Fibroblast of lung (primary cell): ENCODE measurements at places on chromosomes 3 and 15. TPM values are rescaled to one million over a fixed set of nuclear protein-coding genes. Genes with fewer than 3 reads are reported as not detected.
A peak's percentile ranks its signal among the peaks of the same experiment; 100 is the strongest.

- DNase-seq: no peak
- no peak overlapping the region for H3K4me3 ChIP-seq
- peaks cover 4% of the 10 kb centered on the region for H3K4me1 ChIP-seq
- no peak overlapping the region for H3K27ac ChIP-seq
- H3K36me3 ChIP-seq: peaks cover 15% of the 10 kb centered on the region
Observed at GRCh38 chr15:63560741-63561448, 36.3 kb upstream of the FBXL22 start.

DNA sequence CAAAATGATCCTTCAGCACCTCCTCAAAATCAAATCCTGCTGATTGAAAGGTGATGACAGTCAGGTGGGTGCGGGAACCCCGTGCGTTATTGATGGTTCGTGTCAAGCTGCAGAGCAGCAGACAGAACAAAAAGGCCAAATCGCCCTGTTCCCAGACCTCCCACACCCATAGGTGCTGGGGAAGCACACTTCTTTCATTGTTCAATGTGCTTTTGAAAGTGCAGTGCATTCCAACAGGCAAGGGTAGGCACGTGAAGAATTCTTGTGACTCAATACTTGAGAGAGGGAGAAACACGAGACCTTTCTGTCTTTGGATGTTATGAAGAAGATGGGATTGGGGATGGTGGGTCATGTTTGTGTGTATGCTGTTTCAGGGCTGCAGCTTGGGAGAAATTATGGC lies 514.0 kb downstream of the MCTP2 start:
- H3K27me3 ChIP-seq: no peaks in the 10 kb centered on the region
- DNase-seq: no peak
- no peak overlapping the region for H3K27ac ChIP-seq
- H3K36me3 ChIP-seq: no peaks in the 10 kb centered on the region
- H3K4me3 ChIP-seq: no peak overlapping the region

- H3K27ac ChIP-seq: peak overlapping the region; percentile 9
- H3K4me1 ChIP-seq: peaks cover 38% of the 10 kb centered on the region
- H3K4me3 ChIP-seq: peak overlapping the region; percentile 14
- H3K36me3 ChIP-seq: no peaks in the 10 kb centered on the region
Observed at GRCh38 chr15:60390231-60390630, 7.6 kb downstream of the ANXA2 start.

DNA sequence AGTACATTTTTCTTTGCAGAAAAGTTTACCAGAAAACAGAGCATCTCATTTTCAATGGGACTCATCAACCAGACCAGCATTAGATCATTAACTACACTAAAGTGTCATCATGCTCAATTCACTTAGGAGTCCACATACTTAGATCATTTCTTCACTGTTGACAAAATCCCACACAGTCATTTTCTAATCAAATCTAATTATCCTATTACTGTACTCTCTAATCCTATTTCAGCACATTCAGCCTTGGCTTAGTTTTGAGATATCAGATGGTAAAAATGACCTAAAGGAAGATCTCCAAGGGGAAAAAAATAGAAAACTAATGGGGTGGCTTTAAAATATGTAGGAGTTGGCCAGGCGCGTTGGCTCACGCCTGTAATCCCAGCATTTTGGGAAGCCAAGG lies 5.2 kb upstream of the CTXN2 start:
- no peaks in the 10 kb centered on the region for H3K4me1 ChIP-seq
- H3K36me3 ChIP-seq: no peaks in the 10 kb centered on the region
- H3K4me3 ChIP-seq: no peak overlapping the region

GRCh38 chr3:175869404-175869803 lies 1010.3 kb downstream of the NAALADL2 start:
- H3K36me3 ChIP-seq: no peaks in the 10 kb centered on the region
- no peak for DNase-seq
- no peaks in the 10 kb centered on the region for H3K4me1 ChIP-seq
- H3K4me3 ChIP-seq: no peak overlapping the region

DNA sequence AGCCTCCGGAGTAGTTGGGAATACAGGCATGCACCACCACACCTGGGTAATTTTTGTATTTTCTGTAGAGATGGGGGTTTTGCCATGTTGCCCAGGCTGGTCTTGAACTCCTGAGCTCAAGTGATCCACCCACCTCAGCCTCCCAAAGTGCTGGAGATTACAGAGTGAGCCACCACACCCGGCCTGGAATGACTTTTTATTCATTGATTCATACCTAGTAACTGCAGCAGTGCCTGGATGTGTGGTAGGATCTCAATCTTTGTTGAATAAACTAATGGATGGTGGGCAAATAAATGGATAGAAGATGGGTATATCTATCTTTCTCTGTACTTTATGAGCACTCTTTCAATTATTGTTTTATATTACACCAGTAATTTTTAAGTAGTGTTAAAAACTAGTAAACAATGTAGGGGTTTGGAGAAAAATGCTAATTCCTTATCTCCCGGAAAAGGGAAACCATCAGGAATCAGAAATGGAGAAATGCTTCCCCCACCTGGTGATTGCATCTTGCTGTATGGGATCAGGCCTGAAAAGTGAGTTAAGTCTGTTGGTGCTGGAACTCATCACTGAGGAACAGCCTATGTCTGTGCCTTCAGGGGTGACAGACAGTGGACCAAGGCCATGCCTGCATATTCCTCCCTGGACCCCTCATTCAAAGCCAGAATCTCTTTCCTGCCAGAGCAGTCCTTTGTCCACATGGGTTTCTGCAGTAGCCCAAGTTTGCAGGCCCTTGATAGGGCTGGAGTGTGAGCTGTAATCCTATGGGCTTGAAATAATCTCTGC lies 161.0 kb upstream of the CTDSPL start:
- no peaks in the 10 kb centered on the region for H3K27me3 ChIP-seq
- H3K4me1 ChIP-seq: no peaks in the 10 kb centered on the region
- no peak overlapping the region for H3K4me3 ChIP-seq
- DNase-seq: no peak

DNA sequence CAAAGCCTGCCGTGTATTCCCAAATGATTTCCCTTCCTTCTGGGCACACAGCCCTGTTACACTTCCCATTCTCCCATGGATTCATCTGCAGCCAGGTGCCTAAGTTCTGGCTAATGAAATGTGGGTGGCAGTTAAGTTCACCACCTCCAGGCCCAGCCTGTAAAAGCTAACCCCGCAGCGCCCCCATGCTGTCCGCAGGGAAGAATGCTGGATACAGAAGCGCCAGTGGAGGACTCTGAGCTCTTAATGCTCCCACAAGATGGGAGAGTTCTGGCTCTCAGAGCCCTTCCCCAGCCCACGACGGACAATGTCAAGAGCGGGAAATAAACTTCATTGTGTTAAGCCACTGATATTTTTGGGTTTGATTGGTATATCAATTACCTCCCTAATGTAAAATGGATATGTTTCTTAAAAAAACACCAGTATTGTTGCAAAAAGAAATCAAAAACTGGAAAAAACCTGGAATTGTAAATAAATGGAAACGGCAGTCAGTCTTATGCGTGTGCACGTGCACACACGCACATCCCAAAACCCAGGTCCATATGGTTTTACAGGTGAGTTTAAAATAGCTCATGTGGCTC lies 37.7 kb upstream of the FGD5 start:
- no peaks in the 10 kb centered on the region for H3K27me3 ChIP-seq
- no peaks in the 10 kb centered on the region for H3K4me1 ChIP-seq
- no peaks in the 10 kb centered on the region for H3K36me3 ChIP-seq
- DNase-seq: peak; percentile 64
- H3K27ac ChIP-seq: no peak overlapping the region
- no peak overlapping the region for H3K4me3 ChIP-seq

DNA sequence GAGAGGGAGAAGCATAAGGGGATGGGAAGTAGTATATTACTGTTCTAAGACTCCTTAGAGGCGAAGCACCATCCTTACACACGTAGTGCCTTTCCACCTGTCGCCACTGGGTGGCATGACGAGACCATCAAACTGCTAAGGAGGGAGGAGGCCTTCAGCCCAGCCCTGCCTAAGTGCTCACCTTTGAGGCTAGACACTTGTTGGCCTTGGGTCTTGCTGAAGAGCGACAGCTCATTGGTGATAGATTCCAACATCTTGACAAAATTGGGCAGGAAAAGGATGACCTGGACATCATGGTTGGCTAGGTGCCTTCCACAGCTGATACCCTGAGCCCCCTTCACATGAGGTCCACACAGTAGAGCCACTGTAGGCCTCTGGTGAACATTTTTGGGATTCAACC lies 19.6 kb downstream of the CLK3 start:
- DNase-seq: peak; percentile 43
- peaks cover 13% of the 10 kb centered on the region for H3K36me3 ChIP-seq
- no peaks in the 10 kb centered on the region for H3K4me1 ChIP-seq

DNA sequence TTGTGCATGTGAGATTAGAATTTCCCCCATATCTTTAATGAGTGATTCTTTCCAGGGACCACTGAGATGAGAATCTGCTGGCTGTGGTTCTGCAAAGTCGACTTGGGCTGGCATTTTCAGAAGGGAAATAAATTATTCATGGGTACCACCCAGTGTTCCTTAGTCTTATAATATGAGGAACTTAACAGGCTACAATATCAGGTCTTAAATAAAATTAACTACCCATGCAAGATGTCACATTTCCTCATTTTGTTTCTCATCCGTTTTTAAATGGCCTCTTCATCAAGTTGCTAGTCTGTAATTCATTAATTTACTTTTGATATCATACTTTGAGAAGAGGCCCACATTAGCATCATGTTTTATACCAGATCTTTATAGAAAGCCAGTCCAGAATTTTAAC lies 58.3 kb upstream of the SKOR1 start:
- no peak overlapping the region for H3K27ac ChIP-seq
- H3K36me3 ChIP-seq: no peaks in the 10 kb centered on the region
- H3K4me1 ChIP-seq: no peaks in the 10 kb centered on the region
- H3K27me3 ChIP-seq: no peaks in the 10 kb centered on the region
- no peak overlapping the region for H3K4me3 ChIP-seq

GRCh38 chr3:157133434-157134320 lies 26.3 kb downstream of the CCNL1 start:
- no peaks in the 10 kb centered on the region for H3K36me3 ChIP-seq
- H3K4me1 ChIP-seq: peaks cover 16% of the 10 kb centered on the region
- no peak overlapping the region for H3K27ac ChIP-seq

DNA sequence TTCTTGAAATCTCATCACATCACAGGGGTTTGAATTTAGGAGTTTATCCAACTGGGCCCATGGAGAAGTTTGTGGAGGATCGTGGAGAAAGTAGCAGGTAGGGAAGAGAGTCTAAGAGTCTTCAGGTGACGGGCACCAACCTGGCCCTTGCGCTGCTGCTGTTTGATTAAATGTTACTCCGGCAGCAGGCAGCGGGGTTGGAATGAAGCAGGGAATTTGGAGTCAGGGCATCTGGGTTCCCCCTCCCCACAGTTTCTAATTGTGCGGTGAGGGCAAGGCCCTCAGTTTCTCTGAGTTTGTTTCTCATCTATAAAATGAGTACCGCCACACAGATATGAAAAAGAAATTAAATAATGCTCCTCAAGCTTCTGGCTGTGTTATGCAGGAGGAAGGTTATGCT lies 182.9 kb upstream of the RGMA start:
- no peak for DNase-seq
- no peaks in the 10 kb centered on the region for H3K4me1 ChIP-seq
- no peaks in the 10 kb centered on the region for H3K27me3 ChIP-seq
- H3K36me3 ChIP-seq: no peaks in the 10 kb centered on the region
- H3K4me3 ChIP-seq: no peak overlapping the region

Gene KLHL6
- total RNA-seq: not detected in 2 replicates

Gene GPR62
- total RNA-seq: under 0.01 TPM in 2 replicates

Gene DUOXA2
- total RNA-seq: not detected in 2 replicates

Gene DHFR2
- 6.9 and 7.2 TPM in 2 replicates for total RNA-seq
